Activated CD8-positive, alpha-beta T cell treated with anti-CD3 and anti-CD28 coated beads, Interleukin-2, amount 10 ng/mL, durations not matched to agents 7 days and 5 days (primary cell): ENCODE measurements at places on chromosomes 13 and 19. TPM values are rescaled to one million over a fixed set of nuclear protein-coding genes. Genes with fewer than 3 reads are reported as not detected.

DNA sequence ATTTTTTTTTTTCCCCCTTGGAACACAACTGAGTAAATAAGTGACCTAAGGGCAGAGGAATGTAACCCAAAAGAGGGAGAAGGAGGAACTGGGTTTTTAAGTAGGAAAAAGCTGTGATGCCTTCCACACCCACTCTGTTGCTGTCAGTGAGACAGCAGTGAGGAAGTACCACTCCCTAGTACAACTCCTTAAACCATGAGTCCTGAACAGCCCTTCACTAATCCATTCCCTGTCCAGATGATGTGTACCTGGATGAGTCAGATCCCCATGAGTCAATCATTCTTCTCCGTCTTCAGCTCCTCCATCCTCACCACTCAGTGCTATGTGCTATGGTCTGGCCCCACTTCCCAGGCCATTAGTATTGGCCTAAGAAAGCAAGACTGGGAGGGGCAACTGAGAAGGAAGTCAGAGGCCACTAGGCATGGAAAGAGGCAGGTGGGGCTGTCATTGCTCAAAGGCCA lies 12.9 kb upstream of the CXCL17 start:
- H3K36me3 ChIP-seq = no peaks in the 10 kb centered on the region
- H3K4me1 ChIP-seq = peaks cover 55% of the 10 kb centered on the region
- H3K4me3 ChIP-seq = no peak overlapping the region
- H3K27me3 ChIP-seq = no peaks in the 10 kb centered on the region
- no peak for DNase-seq
- no peak overlapping the region for H3K27ac ChIP-seq

DNA sequence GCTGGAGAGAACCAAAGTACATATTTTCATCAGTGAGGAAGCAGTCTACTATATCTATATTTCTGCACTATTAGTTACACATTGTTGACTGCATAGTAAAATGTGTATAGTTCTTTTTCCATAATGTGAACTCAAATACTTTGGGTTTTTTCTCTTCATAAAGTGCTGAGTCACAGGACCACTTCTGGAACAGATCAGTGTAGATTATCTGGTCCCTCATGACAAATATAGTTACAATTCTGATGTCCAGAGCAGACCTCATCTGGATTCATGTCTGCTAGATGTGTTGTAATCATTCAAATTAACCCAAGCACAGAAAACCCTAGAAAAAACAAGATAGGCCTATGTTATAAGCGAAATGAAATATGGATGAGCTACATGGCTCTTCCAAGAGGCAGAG lies 171.4 kb downstream of the SUCLA2 start:
- H3K36me3 ChIP-seq = peaks cover 4% of the 10 kb centered on the region
- H3K4me3 ChIP-seq = no peak overlapping the region
- DNase-seq = no peak
- no peaks in the 10 kb centered on the region for H3K27me3 ChIP-seq

- H3K4me1 ChIP-seq = no peaks in the 10 kb centered on the region
- no peaks in the 10 kb centered on the region for H3K27me3 ChIP-seq
- H3K4me3 ChIP-seq = no peak overlapping the region
- no peaks in the 10 kb centered on the region for H3K36me3 ChIP-seq
- no peak for DNase-seq
Measured at GRCh38 chr19:14761607-14762006, 16.8 kb downstream of the ADGRE2 start.

DNA sequence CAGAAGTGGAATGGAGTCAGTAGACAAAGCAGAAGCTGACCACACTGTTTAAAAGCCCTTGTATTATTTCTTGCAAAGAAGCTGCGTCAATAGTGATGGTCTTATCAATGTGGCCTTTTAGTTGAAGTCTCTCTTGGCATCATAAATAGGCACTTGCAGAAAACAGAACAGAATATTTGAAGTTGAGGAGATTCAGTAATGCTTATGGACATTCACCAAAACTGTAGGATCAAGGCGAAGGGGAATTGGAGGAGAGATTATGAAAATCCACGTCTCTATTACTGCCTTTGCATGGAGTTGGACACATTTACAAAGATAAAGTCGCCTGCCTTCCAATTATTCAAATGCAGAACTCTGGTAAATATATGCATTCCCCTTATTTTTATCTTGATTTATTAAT lies 1482.8 kb downstream of the EFNB2 start:
- H3K27ac ChIP-seq = no peak overlapping the region
- DNase-seq = no peak
- H3K27me3 ChIP-seq = no peaks in the 10 kb centered on the region
- H3K4me1 ChIP-seq = no peaks in the 10 kb centered on the region

DNA sequence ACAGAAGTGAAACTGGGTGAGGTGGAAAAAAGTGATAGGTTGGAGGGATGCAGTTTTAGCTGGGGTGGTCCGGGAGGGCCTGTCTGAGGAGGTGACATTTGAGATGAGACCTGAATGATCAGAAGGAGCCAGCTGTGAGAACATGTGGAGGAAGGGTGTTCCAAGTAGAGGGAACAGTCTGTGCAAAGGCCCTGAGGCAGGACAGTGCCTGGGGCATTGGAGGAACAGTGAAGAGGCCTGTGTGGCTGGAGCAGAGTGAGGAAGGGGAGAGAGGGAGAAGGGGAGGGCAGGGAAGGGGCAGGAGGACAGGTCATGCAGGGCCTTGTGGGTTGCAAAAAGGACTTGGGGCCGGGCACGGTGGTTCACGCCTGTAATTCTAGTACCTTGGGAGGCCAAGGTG lies 36.3 kb upstream of the PTPRS start:
- peaks cover 2% of the 10 kb centered on the region for H3K36me3 ChIP-seq
- H3K4me3 ChIP-seq = no peak overlapping the region
- no peak overlapping the region for H3K27ac ChIP-seq
- no peaks in the 10 kb centered on the region for H3K4me1 ChIP-seq
- no peaks in the 10 kb centered on the region for H3K27me3 ChIP-seq

GRCh38 chr19:46618670-46619231 lies 6.1 kb downstream of the PTGIR start:
- H3K27ac ChIP-seq = peak overlapping the region; percentile 87
- H3K36me3 ChIP-seq = peaks cover 2% of the 10 kb centered on the region
- peaks cover 79% of the 10 kb centered on the region for H3K4me1 ChIP-seq

KLK7 gene
- not detected for total RNA-seq

TMIGD2 gene
- 39.5 TPM for total RNA-seq

NALCN gene
- total RNA-seq = not detected

NLRP5 gene
- not detected for total RNA-seq

APOC1 gene
- total RNA-seq = not detected

PTPRH gene
- total RNA-seq = not detected

TTC9B gene
- not detected for total RNA-seq
